Right lung (tissue), 10 donors: ENCODE measurements at places on chromosomes 5 and 9. TPM values are rescaled to one million over a fixed set of nuclear protein-coding genes. Genes with fewer than 3 reads are reported as not detected.

DNA sequence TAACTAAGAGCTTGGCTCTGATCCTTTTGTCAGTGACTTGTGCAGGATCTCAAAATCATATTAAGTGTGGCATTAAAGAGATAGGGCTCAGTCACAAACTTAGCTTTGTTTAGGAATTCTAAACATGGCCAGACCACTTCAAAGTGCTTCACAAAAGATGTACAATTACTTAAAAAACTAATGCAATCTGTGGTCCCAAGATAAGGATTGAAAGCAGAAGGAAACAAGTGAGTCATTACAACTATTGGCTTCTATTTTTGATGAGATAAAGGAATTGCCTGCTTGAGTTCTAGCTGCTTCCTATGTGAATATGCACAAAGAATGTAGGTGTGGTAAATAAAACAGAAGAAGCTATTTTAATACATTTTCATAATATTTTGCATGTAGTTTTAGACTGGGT, 44.9 kb upstream of the SLC12A2 start:
- no peak for DNase-seq

Gene TOPORS
- 32.6 TPM for polyA plus RNA-seq

Gene IGFBPL1
- polyA plus RNA-seq = 1.4 TPM

GRCh38 chr9:68489646-68490045, 51.0 kb downstream of the TMEM252 start:
- no peak for DNase-seq

DNA sequence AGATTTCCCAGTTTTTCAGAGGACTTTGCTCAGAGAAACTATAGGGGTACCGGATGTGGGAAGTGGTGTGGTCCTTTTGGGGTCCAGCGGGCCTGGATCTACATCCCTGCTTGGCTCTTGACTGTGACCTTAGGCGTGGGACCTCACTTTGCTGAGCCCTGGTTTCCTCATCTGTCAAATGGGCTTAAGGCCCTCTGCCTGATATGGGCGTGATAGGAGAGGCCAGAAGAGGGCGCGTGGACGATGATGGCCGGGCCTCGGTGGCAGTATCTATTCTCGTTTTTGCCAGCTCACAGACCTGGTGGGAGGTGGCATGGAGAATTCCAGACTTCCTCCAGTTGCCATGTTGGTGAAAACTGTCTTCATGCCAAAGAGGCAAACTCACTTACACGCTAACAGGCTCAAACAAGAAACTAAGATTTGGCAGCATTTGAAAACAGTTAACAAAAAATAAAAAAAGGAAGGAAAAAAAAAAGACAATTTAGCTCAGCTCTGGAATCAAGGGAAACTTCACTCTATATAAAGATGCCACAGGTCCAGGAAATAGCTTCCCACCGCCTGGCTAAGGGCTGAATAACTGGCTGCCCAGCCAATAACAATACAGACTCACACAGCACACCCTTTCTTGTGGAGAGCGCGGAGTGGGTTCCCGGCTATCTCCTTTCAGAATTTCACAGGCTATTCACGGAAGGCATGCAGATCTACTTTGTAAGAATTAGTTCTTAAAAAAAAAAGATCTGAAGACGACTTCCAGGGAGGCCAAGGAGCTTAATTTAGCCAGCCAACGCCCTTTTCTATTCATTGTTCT, 1.7 kb downstream of the SH3PXD2B start:
- no peak for DNase-seq

DNA sequence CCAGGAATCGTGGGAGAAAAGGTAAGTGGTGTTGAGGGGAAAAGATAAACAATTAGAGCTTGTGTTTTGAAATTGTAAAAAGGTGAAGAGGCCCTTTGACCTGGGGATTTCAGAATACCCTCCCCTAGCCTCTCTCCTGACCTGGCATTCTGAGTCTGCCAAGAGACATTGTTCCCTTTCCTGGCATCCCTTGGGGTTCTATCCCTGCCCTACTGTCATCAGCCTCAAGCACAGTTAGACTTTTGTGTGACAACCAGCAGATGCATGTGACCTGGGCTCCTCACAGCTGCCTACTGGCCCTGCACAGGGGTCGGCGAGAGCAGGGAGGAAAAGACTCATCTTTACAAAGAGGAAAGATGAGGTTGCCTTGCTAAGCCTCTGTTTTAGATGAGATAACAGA, 72.2 kb upstream of the ORM1 start:
- DNase-seq = no peak

Gene OR1L1
- not detected for polyA plus RNA-seq
